ENCODE measurements at places on chromosomes 5 and 9.

GRCh38 chr9:94792511-94792910, 66.0 kb downstream of the AOPEP start:
- no peak for DNase-seq

DNA sequence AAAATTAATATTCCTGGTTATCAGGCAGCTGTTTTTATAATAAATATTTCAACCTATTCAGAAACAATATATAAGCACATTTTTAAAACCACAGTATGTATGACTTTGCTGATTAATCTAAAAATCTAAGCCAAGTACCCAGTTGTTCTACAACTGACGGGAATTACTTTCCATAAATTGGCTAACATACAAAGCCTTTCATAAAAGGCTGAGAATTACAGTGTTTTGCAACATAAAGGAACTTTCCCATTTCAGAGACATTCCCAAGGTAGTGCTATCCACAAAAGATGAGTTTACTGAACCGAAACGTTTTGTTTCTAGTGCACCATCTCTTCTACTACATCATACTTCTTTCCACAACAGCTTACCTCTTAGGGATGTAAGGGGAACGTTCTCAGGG, 7.2 kb downstream of the RNF145 start:
- no peak for DNase-seq

DNA sequence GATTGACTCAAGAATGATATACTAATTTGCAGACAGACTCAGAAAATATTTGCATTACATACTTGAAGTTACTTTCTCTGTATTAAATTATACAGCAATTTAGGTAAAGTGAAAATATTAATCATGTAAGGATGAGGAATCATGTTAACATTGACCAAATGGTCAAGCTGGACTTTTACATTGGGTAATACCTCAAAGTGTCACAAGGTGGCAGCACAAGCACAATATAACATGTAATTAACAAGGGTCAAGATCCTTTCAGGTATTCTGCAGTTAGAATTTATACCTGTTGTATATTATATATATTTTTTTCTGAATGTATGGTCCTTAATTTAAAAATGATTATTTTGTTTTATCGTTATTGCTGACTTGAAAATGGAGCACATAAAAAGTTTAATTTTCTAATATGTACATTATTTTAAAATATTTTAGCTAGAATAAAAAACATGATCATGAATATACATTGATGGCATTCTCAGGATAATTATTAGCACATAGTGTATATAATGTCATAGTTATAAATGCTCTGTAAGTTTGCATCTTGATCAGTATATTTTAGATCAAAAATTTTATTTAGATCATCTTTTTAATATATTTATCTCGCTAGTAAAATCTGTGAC, 8.6 kb downstream of the HAPLN1 start:
- peak; percentile 36 for DNase-seq

- DNase-seq, result no peak
Measured at GRCh38 chr5:170732685-170733084, 50.8 kb upstream of the GABRP start.

- DNase-seq, result no peak
Measured at GRCh38 chr9:133352635-133353340, 3.5 kb downstream of the SURF1 start.

DNA sequence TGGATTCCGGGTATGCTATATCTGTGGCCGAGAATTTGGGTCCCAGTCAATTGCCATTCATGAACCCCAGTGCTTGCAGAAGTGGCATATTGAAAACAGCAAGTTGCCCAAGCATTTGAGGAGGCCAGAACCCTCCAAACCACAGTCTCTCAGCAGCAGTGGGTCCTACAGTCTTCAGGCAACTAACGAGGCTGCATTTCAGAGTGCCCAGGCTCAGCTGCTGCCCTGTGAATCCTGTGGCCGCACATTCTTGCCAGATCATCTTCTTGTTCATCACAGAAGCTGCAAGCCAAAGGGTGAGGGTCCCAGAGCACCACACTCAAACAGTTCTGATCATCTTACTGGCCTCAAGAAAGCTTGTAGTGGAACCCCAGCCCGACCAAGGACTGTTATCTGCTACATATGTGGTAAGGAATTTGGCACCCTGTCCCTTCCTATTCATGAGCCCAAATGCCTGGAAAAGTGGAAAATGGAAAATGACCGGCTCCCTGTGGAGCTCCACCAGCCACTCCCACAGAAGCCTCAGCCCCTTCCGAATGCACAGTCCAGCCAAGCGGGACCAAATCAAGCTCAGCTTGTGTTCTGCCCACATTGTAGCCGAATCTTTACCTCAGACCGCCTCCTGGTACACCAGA, 23.0 kb downstream of the ZNF474 start:
- DNase-seq, result no peak

All from kidney glomerular epithelial cell (primary cell).